Left forelimb (tissue), 1 donor: ENCODE measurements at places on chromosomes 16 and 17.

DNA sequence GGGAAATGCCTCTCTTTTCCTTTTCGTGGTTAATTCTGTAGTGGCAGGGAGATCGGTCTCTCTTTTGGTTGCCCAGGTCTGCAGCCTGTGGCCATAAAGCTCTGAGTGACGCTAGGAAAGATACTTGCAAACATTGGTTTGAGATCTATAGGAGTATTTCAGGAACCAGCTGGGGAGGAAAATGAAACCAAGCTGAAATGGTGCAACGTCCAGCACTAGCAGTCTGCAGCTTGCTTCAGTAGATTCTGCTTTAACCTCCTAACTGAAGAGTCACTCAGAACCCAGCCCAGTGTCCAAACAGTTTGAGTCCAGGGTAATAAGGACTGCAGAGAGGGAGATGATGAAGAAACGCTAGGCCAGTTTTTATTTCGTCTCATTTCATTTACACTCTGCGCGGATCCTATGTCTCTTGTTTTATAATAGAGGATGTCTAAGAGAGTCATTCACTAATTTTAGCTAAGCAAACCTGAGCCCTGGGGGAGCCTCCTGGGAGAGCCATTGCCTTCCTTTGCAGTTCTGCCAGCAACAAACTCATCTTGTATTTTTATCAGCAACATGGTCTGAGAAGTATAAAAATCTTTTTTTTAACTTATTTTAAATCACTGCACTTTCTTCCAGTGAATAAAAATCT, 12.0 kb downstream of the SP2 start:
- DNase-seq: no peak

DNA sequence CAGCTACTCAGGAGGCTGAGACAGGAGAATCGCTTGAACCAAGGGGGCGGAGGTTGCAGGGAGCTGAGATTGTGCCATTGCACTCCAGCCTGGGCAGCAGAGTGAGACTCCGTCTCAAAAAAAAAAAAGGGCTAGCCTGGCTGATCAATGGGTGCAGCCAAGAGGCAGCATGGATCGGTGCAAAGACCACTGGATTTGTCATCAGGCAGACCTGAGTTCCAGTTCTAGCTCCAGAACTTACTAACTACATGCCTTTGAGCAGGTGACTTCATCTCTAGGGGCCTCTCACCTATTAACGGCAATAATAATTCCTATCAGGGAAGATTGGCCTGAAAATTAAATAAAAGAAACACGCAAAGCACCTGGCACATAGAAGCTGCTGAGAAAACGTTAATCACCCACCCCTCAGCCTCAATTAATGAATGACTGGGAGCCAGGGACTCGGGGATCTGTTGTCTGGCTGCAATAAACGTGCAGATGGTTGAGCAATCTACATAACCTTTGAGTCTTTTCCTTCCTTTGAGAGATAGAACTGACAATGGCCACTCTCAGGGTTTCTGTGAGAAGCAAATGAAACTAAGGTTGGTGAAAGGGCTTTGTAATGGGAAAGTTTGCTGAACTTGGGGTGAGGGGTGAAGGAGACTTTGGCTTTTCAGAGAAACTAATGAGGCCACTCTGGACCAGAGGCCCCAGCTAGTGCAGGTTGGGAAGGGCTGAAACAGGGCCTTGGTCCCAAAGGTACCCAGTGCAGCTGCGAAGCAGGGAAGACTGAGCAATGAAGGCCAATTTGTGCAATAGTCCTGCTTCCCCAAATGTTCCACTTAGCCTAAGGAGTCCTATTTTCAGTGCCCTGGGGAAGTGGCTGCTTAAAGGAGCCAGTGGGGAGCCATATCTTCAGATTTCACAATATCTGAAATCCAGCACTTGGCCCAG, 7.6 kb downstream of the SEZ6L2 start:
- DNase-seq: no peak

DNA sequence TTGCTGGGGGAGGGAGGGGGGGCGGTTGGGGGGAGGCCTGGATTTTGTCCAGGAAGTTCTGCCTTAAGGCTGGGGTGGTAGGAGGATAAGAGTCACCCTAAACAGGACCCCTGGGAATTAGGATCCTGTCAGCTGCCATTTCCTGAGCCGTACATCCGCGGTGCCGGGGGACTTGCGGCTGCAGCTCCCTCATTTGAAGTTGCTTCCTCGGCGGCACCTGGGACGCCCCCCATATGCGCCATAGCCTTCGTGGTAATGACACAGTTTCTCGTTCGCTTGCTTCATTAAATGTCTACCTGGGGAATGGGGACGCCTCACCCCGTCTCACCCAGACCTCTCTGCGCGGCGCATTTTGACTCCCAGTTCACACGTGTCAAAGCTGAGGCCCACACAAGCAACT, 55.1 kb upstream of the PABPN1L start:
- DNase-seq: no peak

- DNase-seq: no peak
Observed at GRCh38 chr17:3385869-3386816, at the start of gene OR3A2. Gene OR3A2 (minus strand): TSS chr17:3386308.

- DNase-seq: peak; percentile 72
Observed at GRCh38 chr16:17404941-17405689, 65.6 kb downstream of the XYLT1 start.

DNA sequence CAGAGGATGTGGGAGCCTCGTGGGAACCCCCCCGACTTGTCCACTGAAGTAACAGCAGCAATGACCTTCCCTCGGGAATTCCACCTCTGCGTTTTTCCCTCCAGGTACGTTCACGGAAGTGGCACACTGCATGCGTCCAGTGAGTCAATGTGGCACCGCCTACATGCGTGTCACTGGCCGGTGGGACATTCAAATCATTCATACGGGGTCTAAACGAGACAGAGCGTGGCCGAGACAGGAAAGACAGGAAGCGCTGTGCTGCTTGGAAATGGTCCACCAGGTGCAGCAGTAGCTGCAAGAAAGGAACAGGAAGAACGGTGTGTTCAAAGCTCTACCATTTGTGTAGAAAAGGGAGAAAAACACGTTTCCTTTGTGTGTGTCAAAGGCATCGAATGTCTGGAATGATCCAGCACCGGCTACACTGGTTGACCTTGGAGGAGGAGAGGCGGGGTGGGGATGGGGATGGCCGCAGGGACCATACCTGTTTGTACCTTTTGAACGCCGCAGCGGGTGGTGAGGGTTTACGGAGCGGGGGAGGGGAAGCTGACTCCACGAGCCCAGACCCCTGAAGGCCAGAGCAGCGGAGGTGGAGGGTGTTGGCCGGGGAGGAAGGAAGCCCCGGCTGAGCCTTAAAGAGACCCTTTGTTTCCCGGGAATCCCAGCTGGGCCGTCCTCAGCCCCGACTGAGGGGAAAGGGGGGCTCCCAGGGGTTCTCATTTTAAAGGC, 1.7 kb upstream of the PGAP6 start:
- no peak for DNase-seq
